Activated T-cell treated with anti-CD3 and anti-CD28 coated beads for 4 hours (primary cell): ENCODE measurements at places on chromosomes 16 and 17.
A peak's percentile ranks its signal among the peaks of the same experiment; 100 is the strongest.

- no peak for DNase-seq
Observed at GRCh38 chr17:1110862-1111598, 68.8 kb downstream of the ABR start.

DNA sequence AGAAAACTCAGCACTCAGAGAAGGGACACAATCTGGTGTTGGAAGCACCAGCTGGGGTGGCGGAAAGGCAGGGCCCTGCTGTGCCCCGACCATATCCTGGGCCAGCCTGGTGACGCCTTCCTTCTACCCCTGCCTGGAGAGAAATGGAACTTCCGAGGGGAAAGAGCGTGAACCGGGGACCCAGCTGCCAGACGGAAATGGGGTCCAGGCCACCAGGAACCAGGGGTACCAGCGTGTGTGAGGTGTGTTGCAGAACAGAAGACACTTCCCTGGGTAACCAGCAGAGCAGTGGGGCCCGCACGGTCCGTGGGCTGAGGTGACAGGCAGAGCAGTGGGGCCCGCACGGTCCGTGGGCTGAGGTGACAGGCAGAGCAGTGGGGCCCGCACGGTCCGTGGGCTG, 6.8 kb downstream of the RAB40B start:
- no peak for DNase-seq

- no peak for DNase-seq
Observed at GRCh38 chr17:82687871-82688270, 10.6 kb downstream of the RAB40B start.

GRCh38 chr17:17086585-17086984, 44.3 kb downstream of the MPRIP start:
- no peak for DNase-seq

- DNase-seq, result peak; percentile 17
Observed at GRCh38 chr16:69494991-69495392, 70.6 kb downstream of the CYB5B start.

- DNase-seq, result no peak
Observed at GRCh38 chr16:73113336-73113735, 65.4 kb upstream of the ZFHX3 start.

DNA sequence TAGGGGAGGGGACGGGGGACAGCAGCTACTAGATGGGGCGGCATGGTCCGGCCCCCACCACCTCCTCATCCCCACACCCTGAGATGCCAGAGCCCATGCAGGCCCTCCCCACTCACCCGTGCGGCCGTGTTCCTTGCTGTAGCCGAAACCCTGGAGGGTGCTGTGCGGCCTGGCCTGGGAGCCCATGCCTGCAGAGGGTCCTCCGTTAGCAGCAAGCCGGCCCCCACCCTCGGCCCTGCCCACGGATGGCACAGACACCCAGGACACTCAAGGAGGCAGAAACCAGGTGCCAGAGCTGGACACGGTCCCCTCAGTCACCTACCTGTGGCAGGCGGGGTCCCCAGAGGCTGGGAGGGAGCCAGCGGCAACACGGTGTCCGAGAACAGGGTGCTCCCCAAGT, 5.5 kb downstream of the TEPSIN start:
- DNase-seq, result no peak
